AG10803 (cell line): ENCODE measurements at places on chromosomes 7 and 10.

GRCh38 chr7:47225387-47226131 is 356.4 kb downstream of the TNS3 start:
- DNase-seq: peak; percentile 53

DNA sequence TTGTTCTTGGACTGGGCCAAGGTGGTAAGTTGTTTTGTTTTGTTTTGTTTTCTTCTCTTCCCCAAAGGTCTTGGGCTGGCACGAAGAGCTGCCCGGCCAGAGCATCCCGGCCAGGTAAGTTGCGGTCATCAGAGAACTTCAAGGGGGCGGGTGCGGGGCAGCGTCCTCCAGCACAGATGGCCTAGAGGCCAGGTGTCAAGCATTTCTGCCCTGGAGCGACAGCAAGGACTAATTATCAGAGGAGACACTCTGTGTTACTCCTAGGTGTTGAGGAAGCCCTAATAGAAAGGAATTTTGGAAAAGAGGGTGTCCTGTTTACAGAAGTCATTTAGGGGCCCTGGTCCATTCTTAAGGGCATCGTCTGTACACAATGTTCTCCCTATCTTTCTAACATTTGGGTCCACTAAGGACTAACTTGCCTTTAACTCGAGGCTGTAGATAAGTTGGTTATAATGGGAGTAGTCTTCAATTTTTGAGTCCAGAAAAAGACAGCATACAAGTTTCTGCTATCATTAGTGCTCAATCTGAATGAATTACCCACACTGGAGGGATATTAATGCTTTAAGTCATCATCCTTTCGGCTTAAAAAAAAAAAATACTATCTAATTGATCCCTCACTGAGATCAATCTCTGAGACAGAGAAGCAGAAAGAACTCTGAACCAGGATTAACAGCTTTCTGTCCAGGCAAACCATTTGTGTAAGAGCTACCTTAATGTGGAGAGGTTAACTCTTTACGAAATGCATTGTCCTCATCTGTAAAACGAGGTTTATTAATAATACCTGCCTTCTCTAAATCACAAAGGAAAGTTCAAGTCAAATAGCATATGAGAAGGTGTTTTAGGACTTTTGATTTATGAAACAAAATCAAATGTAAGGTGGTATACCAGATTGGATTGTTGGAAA is 1.5 kb downstream of the ITGB8 start:
- DNase-seq: no peak

DNA sequence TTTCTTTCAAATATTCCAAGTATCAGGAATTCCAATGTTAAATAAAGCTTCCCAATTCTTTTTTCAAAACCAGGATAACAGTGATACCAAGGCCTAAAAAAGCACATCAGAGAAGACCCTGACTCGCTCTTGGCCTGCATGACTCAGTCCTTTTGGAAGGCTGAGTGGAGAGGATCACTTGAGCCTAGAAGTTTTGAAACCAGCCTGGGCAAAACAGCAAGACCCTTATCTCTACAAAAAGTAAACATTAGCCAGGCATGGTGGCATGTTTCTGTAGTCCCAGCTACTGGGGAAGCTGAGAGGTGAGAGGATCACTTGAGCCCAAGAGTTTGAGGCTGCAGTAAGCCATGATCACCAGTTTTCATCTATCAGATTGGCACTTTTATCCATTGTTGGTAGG is 18.7 kb downstream of the NFE2L3 start:
- no peak for DNase-seq

- peak; percentile 33 for DNase-seq
Measured at GRCh38 chr10:75959912-75960311, 528.5 kb downstream of the LRMDA start.

DNA sequence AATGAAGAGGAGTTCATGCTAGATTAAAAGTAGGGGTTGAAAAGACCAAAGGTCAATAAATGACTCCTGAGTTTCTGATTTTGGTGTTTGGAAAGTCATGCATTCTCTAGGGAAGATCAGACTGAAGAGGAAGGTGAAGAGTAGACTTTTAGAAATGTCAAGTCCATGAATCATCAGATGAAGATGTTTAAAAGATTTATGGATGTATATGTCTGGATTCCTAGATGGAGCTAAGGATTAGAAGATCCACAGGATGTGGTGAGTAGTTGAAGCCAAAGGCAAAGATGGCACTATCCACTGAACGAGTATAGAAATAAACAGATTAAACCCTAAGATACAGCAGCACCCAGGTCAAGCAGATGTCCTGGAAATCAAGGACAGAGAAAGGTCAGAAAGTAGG is 298.5 kb downstream of the GPAM start:
- no peak for DNase-seq

DNA sequence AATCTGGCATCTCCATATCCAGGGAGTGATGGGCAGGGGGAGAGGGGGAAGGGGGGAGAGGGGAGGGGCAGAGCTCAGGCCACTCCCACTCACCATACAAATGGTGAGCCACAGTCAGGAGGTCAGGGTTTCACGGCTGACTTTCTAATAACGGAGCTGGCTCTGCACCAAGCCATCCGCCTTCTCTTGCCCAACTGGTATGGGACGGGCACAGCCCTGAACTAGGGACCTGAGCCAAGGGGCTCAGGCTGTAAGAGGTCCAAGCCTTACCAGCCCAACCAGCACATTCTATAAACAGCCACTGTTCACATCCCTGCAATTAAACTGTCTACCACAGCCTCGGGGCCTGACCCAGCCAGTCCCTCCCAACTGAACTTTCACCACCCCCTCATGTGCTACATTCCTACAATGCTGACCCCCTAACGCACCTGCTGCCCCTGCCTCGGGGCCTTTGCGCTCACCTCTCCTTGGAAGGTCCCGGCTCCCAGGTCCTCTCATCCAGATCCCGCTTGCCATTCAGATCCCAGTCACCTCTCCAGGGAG is 32.5 kb downstream of the RGS10 start:
- DNase-seq: peak; percentile 26

GRCh38 chr10:35637462-35637861 is 4.6 kb downstream of the FZD8 start:
- no peak for DNase-seq

GRCh38 chr7:146090023-146090645 is 26.5 kb upstream of the CNTNAP2 start:
- no peak for DNase-seq

DNA sequence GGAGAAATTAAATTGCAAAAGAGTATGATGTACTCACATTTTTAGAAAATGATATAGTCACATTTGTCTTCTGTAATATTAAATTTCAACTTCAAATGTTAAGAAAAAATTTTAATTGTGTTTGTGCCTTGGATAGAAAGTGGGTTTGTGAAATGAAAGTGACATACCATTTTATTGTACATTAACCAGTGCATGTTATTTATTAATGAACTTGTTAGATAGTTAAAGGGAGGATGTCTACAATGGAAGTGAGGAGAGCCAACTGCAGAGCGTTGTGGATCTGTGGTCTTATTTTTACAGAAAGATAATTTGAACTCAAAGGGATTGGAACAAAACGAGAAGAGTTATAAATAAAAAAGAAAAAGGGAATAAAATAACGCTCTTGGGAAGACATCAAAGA is 291.7 kb downstream of the ARL4A start:
- DNase-seq: no peak

GRCh38 chr10:100980311-100980710 is 7.0 kb downstream of the MRPL43 start:
- DNase-seq: no peak

DNA sequence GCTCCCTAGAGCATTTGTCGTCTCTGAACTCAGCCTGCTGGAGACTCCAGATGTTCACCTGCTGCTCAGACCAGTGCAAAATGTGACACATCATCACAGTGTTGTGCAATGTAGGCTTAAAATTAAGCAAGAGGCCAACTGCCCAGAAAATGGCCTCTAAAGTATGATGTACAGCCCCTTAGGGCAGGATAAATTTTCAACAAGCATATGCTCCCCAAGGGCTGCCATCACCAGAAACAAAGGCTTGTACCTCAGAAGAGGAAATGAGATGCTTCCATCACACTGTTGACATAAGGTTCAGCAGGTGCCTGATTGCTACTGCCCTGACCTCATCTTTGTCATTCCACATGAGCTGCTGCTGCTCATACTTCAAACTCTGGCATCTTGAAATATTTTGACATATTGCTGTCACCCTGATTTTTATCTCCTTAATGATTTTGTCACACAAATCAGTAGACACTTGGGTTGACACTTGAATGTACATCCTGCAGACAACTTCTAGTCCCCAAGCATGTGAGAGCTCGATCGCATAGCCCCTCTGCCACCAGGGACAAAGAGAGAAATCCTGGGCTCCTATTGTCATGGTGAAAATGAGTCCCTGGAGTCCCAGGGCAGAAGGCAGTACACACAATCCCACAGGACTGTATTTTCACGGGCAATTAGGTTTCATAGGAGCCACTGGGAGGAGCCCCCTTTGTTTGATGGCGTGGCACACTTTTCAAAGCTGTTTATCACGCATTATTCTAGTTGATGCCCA is 219.7 kb upstream of the STK17A start:
- DNase-seq: peak; percentile 81

DNA sequence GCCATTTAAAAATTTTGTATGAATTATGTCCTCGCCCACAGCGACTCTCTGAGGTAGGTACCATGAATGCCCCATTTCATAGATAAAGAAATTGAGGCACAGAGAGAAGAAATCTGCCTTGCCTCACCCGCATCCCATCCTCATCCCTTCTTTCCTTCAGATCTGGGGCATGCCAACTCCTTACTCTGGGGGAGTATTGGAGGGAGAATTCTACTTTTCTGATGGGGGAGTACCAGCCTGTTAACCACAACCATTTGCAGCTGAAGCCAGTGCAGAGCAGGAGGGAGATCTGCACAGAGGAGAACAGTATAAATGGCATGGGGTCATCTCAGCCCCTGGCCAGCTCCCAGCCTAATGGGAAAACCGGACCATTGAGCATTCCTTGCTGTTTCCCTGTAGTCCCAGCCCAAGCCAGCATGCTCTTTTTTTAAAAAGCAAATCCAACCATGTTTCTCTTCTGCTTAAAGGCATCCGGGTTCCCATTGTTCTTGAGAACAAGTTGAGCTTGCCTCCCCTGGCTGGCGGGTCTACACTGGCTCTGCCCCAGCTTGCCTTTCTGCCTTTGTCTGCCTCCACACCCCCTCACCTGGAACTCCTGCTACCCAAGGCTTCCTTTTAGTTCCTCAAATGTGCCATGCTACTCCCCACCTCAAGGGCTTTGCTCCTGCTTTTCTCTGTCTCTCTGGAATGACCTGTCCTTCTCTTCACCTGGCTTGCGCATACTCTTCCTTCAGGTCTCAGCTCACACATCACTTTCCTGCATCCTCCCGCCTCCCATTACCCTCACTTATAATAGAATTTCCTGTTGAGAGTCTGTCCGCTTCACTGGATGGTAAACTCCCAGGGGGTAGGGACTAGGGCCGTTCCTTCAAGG is 8.8 kb upstream of the ZNF503 start:
- DNase-seq: no peak

DNA sequence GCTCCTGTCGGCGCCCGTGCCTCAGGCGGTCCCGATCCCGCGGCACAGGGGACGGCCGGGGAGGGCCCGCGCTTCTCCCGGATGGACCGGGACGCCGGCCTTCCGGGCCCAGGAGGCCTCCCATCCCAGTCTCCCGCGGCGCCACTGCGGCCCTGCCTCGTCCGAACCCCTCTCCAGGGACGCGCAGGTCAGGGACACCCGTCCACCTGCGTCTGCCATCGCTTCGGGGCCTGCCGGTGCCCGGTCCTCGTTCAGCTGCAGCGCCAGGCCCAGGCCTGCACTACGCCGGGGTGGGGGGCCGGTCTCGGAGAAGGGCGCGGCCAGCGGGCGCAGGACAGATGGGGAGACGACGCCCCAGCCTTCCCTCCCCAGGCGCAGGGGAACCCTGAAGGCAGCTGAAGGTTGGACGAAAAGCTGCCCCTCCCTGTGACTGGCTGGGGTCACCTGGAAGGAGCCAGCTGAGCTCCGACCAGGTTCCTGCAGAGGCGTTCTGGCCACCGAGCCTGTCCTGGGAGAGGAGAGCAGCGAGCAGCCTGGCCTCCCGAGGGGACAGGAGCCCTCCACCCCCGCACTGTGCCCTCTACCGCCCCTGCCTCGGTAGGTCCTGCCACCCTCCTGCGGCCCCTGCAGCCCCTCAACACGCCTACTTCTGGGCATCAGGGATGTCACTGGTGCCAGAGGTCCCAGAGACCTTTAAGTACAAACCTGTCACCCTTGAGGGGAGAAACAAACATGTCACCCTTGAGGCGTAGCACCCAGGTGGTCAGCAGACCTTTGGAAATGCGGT is 84.3 kb downstream of the LANCL2 start:
- DNase-seq: no peak

GRCh38 chr7:25031007-25031406 is 51.0 kb upstream of the OSBPL3 start:
- no peak for DNase-seq

- DNase-seq: no peak
Measured at GRCh38 chr10:22475651-22476600, 130.6 kb downstream of the SPAG6 start.

GRCh38 chr10:97490592-97490991 is 7.6 kb downstream of the MMS19 start:
- no peak for DNase-seq

DNA sequence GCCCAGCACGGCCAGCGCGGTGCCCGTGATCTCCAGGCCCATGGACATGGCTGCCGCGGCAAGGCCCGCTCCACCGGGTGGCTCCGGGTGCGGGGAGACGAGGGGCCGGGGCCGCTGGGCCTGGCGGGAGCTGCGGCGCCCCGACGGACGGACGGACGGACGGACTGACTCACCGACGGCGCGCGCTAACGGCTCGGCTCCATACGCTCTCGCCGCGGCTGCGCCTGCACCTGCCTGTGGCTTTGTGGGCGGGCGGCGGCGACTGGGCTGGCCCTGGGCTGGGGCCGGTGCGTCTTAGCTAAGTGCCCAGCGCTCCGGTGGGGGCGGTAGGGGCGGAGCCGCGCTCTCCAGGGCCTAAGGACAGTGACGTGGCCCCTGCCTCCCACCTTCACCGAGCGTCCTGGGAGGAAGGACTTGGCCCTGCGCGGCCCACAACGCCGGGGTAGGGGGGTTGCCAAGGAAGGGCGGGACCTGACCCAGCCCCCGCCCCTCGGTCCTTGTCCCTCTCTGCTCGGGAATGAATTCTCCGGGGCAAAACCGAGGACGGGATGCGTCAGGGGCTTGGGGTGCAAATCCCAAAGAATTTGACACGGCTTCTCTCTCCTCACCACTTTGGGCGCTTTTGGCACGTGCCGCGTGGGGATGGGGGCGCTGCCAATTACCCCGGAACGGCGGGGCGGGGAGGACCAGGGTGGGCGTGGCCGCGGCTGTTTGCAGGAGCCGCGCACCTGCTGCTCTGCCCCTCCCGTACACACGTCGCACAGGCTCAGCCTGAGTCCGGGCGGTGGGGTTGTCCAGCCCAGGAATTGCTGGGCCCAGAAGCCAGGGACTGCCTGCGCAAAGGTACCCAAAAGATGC is at the start of gene CLDN3:
Gene CLDN3, minus strand, starts transcription at position 269 of the 858 bp plus-strand sequence. Its CDS starts 221 bp downstream, at position 48.
- no peak for DNase-seq

GRCh38 chr7:155219947-155220769 is 77.5 kb upstream of the INSIG1 start:
- peak; percentile 29 for DNase-seq

- peak; percentile 30 for DNase-seq
Measured at GRCh38 chr10:69409968-69410367, 6.8 kb downstream of the TACR2 start.

GRCh38 chr10:7274293-7274692 is 136.5 kb downstream of the SFMBT2 start:
- DNase-seq: no peak
